ENCODE measurements at places on chromosomes 13 and 19.

DNA sequence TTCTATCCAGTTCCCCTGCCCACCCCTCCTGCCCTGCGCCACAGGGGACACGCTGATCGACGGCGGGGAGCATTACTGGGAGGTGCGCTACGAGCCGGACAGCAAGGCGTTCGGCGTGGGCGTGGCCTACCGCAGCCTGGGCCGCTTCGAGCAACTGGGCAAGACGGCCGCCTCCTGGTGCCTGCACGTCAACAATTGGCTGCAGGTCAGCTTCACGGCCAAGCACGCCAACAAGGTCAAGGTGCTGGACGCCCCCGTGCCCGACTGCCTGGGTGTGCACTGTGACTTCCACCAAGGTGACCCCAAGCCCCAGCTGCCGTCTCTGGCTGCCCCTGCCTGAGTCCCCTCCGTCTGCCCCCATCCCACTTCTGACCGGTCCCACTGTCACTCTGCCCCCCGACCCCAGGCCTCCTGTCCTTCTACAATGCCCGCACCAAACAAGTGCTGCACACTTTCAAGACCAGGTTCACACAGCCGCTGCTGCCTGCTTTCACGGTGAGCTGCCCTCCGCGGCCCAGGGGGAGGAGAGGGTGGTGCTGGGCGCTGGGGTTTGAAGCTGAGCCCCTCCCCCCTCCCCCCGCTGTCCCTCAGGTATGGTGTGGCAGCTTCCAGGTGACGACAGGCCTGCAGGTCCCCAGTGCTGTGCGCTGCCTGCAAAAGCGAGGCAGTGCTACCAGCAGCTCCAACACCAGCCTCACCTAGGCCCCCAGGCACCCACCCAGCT, 15.5 kb downstream of the STAP2 start:
- DNase-seq, result no peak

DNA sequence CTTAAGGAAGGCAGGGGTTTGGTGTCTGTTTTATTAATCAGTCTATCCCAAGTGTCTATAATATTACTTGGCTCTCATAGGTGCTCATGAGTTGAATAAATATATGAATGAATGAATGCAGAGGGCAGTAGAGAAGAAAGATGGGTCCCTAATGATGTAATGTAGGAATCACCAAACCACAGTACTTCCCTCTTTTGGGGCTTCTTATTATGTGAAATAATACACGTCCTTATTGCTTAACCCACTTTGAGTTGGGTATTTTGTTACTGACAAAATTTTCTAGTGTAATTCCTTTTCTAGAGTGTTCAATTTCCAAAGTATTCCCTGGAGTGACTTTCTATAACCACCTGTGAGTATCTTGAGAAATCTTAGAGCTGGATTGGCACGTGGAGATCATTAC, 13.2 kb downstream of the KLK5 start:
- no peak for DNase-seq

DNA sequence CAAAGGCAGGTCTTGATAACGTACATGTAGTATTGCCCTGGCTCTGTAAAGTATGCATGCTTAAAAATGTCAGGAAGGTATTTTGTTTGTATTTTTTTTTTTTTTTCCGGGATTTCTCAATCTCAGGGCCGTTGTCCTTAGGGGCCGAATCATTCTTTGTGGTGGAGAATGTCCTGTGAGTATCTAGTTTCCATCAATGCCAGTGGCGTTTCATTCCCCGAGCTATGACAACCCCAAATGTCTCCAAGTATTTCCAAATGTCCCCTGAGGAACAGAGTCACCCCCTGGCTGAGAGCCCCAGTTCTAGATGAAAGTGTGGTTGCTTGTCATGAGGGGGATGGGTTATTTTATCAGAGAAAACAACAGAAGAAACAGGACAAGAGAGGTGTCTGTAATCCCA, 68.7 kb downstream of the ACSBG2 start:
- DNase-seq, result no peak

- no peak for DNase-seq
Observed at GRCh38 chr19:35168196-35168595, 13.7 kb downstream of the FXYD5 start.

DNA sequence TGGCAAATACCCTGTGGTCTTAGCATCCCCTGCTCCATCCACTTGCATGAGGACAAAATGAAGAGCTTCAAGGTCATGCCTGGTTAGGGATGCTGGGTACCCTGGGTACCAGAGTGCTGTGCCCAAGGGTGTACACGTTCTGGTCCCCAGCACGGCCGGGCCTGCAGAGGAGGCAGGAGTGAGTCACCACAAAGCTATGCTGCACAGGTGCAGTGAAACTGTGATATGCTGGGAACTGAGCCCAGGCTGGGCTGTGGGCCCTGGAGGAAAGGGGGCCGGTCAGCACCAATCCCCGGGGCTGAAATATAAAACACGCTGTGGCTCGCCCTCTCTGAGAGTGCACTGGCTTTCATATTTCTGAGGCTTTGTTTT, 95.1 kb downstream of the TSHZ3 start:
- DNase-seq, result no peak

- DNase-seq, result no peak
Observed at GRCh38 chr13:40130871-40131636, 475.6 kb downstream of the COG6 start.

DNA sequence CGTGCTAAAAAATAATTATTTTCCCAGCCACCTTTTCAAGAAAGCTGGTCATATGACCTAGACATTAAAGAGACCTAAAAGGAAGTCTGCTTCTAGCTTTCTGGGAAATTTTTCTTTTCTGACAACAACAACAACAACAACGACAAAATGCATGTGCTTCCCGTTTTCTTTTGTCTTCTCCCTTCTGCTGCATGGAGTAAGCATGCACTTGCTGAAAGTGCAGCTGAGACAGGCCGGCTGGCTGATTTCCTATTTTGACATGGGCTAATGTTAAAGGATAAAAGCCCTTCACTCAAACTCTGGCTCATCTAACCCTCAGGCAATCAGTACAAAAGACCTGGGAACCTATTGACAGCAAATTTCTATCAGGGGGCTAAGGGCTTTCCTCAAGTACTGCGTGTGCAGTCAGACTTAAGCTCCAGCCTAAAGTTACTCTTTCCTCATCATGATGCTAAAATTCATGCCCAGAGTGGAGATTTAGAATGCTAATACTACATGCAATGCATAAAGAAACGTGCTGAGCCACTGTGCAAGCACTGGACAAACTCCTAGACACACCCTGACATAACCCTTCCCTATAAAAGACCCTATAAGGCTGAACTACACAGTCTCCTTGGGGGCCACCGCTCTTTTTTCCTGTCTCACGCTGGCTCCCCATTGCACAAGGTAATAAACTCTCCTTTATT, 811.1 kb downstream of the UQCRFS1 start:
- no peak for DNase-seq

GRCh38 chr19:48873476-48874302, 1.5 kb downstream of the PPP1R15A start:
- no peak for DNase-seq

DNA sequence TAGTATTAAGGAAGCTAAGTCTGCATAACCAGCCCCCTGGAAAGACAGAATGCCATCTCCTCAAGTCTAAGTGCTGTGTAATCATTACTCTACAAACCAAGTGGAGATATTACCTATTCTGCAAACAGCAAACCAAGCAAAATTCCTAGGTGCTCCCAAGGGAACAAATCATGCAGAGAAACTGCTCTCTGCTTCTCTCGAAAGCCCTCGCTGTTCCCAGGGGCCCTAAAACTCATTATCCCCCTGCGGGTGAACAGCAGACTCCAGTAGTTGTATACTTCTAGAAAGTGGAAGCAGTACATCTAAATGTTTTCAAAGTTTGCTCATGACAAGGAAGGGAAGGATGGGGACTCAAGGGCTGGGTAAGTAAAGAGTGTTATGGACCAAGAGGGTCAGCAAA, 3.2 kb downstream of the DLEU7 start:
- DNase-seq, result no peak

DNA sequence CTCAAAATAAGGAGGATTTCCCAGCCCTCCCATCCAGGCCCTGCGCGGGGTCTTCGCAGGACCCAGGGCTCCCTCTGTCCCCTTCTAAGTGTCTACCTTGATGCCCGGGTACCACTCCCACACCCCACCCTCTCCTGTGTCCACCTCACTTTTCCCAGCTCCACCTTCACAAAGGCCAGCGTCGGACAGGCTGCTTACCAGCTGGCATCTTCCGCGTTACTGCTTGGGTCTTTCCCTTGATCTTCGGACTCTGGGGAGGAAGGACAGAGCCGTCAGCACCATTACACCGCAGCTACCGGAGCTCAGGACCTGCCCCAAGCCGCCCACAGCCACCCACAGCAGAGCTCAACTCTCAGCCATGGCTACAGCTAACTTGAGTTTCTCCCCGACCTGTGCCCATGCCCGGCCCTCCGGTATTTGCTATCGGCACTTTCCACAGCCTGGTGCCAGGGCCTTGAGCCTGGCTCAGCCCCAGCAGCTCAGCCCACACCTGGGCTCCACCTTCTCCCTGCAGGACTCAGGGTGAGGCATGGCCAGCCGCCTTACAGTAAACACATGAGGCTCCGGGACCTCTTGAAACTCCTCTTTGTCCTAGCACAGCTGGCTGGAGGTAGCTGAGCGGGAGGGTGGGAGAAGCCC, 3.8 kb downstream of the C13orf46 start:
- no peak for DNase-seq

GRCh38 chr19:4896372-4896771, 6.3 kb downstream of the ARRDC5 start:
- DNase-seq, result no peak

DNA sequence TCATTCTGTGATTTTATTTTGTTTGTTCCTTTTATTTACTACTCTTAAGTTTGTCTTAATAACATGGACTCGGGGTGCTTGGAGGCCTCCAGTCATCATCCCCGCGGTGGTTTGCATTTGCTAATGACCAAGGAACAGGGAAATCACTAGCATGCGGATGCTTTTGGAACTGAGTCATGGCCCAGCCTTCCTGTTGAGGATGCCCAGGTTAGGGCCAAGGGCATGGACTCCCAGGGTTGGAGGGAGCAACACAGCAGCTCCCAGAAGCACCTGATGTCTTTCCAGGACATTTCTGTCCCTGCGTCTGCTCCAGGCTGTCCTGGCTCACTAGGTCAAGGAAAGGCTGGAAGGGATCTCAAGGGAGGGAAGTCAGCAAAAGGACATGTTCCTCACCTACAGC, 423.7 kb upstream of the TSHZ3 start:
- DNase-seq, result no peak

DNA sequence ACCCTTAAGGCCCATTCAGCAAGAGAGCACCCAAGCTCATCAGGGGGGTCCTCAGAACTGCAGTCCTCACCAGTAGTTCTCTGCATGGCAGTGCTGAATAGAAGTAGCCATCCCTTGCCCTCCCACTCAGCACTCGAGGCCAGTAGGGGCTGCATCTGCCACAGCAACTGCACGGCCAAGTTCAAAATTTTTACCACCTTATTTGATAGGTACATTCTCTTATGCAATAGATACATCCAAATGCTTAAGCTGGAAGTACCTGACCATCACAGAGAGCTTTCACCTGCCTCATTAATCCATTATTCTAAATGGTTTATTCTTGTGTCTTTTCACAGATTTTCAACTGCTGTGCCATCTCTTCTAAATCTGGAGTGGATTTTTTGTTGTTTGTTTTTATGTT, 1307.4 kb downstream of the SLITRK5 start:
- DNase-seq, result no peak

DNA sequence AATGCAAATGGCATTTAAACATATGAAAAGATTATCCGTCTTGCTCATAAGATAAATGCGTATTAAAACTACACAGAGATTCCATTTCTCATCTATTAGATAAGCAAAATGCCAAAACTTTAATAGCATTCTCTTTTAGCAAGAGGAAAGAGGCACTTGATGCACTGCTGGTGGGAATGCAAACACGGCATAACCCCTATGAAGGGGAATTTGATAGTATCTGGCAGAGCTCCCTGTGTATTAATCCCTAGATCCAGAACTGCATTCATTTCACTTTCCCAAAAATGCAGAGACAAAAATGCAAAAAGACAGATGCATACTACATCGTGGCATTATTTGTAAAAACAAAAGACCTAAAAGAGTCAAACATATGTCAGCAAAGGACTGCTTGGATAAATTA, 193.6 kb upstream of the STARD13 start:
- no peak for DNase-seq

DNA sequence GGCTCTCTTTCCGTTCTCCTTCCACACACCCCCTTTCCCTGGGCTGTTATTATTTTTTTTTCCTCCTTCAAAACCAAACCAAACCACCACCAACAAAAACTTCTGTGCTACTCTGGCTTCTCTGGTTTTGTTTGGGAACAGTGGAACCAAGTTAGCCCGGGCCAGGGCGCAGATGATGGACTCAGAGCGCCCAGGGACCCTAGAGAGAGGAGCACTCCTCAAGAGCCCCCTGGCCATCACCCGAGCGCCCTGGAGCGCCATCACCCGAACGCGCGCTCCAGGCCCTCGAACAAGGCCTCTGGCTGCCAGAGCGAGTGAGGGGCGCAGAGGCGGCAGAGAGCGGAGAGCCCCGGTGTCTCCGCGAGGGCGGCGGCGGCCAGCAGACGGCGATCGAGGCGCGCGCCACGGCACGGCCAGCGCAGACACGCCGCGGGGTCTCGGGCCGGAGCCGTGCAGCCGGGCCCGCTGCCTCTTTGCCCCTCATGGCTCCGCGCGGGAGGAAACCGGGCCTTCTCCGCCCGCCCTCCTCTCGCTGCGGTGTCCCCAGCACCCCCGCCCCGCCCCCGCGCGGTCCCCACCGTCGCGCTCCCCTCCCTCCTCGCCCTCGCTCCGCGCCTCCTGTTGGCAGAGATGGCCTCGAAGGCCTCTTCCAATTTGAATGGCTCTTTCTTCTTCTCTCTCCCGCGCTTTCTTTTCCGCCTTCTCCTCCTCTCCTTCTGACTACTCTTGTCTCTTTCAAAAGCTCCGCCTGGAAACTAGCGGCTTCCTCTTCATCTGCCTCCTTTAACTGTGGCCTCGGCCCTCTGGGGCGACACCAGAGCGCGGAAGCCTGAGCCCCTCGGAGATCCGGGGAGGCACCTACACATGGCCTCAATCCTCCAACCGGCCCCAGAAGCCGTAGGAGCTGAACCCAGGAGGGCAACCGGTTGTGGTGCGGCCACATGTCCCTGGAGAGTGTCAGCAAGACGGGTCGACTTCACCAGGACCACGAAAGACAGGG, 4.1 kb upstream of the SOX1 start:
- DNase-seq, result no peak

DNA sequence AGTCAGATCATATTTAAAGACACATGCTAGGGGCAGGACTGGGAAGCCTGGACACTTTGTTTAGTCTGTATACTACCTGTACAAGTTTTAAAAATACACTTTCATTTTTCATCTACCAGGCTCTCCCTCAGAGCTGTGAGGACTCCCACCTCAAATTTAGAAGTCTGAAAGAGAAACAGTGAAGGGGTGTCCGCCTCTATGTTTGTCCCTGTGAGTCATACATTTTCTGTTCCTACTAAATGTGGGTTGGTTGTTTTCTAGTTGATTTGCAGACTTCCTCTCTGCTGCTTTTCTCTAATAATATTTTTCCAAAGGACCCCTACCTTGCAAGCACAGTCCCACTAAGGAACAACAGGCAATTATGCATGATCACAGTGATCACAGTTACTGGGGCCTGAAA, 110.5 kb downstream of the ENOX1 start:
- no peak for DNase-seq

- DNase-seq, result no peak
Observed at GRCh38 chr19:17762505-17763229, 11.4 kb downstream of the FCHO1 start.

GRCh38 chr13:112358156-112358555, 18.0 kb upstream of the SPACA7 start:
- no peak for DNase-seq
